ENCODE measurements at places on chromosomes 5 and 9.

GRCh38 chr5:95142145-95142544 is 142.7 kb downstream of the MCTP1 start:
- no peak for DNase-seq

DNA sequence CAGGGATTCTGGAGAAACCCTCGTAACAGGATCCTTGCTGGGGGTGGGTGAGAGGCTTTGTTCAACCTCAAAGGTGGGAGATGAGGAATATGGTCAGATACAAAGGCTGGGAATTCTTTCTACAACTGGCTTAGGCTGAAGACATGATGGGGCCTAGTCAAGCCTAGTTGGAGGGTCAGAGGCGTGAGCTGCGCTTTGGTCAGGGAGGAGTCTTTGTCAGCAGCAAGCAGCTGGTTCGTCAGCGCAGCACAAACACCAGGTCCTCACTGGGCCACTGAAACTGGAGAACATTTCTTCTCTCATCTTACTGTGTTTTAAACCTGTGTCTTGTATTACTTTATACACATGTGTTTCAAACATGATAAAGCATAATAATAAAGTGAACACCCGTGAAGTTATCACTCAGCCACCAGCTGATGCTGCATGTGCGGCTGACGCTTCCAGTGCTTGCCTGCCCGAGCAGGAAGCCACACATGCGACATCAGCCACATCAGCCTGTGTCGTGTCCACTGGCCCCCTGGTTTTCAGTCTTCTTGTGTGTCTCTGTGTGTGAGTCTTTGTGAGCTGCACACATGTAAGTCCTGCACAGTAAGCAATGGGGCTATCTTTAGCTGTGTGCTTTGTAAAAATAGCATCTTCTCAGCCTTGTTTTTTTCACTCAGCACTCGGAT is 81.5 kb downstream of the WNK2 start:
- no peak for DNase-seq

- DNase-seq = no peak
These were observed 67.0 kb downstream of the ARHGAP26 start for GRCh38 chr5:142837081-142837725.

DNA sequence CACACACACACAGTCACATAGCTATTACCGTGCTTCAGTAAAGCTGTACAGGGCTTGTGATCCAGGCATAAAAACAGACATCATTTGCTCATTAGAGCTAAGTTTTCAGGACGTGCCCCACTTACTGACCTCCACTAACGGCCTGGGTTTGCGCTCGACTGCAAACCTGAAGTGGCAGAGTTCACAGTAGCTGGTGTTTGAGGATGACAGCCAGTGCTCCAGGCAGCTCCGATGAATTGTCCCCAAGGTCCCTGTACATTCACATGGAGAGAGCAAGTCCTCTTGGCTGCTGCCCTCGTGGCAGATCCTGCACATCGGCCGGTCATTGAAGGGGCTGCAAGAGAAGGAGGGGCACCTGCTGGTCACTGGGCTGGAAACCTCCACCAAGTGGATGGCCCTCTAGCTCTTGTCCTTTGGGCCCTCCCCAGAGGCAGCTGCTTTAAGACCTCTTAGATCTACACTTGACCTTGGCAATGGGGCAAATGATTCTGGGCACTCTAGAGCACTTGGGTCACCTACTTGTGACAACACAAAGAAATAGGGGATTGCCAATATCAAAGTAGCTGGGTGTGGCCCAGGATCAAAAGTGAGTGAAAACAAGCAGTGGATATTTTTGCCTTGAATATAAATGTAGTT is 115.4 kb downstream of the MARCHF3 start:
- no peak for DNase-seq
